Endodermal cell (in vitro differentiated cells): ENCODE measurements at places on chromosomes 12 and 14. TPM values are rescaled to one million over a fixed set of nuclear protein-coding genes. Genes with fewer than 3 reads are reported as not detected.
A peak's percentile ranks its signal among the peaks of the same experiment; 100 is the strongest.

GRCh38 chr12:11663130-11663529 lies 13.7 kb downstream of the ETV6 start:
- DNase-seq: peak; percentile 33

GRCh38 chr12:44126806-44127205 lies 290.9 kb downstream of the TMEM117 start:
- DNase-seq: no peak

GRCh38 chr12:52645982-52646381 lies 6.0 kb downstream of the KRT2 start:
- DNase-seq: peak; percentile 40

DNA sequence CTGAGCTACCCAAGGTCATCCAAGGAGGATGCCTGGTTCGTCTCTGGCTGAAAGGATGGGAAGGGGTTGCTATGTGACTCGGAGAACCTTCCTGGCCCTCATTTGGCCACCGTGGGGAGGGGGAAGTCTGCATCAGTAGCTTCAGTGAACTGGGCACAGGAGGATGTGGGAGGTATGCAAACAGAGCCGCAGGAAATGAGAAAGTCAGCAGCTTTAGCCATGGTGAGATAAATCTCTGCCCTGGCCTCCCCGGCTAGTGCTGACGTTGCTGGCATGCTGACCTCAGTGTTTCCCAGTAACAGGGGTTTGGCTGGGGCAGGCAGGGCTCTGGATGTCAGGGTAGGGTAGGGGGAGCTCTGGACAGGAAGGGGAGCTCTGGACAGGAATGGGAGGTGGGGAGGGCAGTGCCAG lies 2.3 kb upstream of the CEBPE start:
- DNase-seq: peak; percentile 69

- DNase-seq: no peak
Measured at GRCh38 chr12:15346488-15346887, 24.2 kb downstream of the PTPRO start.

- DNase-seq: peak; percentile 31
Measured at GRCh38 chr14:64937821-64938193, 4.7 kb downstream of the GPX2 start.

DNA sequence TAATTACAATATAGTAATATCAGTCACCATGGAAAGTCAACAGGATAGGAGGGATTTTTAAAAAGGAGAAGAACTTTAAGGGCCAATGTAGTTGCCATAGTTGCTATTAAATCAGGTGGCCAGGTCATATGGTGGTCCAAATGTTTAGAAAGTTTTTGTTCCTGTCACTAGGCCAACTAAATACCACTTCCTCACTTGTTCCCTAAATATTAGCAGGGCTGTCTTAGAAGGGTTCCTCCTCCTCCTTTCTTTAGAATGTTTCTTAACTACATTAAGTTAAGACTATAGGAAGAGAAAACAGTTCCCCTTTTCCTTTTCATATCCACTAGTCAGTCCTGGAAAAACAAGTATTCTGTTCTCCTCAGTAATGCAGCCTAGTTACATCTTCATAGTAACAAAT lies 50.3 kb downstream of the MON2 start:
- no peak for DNase-seq

DNA sequence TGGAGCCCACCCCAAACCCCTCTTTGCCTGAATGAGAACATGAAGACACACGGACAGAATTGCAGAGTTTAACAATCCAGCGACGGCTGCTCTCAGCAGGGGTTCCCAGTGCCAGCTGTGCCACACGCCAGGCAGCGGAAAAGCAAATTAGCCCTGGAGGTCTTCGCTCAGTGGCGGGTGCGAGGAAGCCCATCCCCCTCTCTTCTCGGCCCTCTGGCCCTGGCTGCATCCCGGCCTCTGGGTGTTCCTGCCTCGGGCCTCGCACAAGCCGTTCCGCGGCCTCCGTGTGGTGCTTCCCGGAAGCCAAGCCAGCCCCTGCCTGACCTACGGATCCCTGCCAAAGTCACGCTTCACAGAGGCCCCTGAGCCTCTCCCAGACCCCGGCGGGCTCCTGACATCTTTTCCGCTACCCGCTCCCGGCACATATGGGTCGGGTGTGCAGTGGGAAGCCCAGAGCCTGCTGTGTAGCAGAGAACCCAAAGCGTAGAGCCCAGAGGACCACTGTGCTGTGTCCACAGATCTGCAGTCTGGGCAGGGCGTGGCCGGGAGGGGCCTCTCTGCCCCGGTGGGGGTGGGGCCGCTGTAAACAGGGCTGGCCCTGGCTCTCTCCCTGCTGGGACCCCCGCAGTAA lies 70.7 kb upstream of the GALNT9 start:
- no peak for DNase-seq

DNA sequence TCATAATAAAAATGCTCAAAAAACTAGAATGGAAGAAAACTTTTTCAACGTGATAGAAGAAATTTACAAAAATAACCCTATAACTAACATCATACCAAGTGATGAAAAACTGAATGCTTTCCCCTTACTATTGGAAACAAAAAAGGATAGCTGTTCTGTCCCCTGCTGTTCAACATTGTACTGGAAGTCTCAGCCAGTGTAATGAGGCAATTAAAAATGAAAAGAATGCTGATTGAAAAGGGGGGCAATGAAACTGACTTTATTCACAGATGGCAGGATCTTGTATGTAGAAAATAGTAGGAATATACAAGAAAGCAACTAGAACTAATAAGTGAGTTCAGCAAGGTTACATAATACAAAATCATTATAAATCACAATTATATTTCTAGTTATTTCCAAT lies 337.9 kb upstream of the KITLG start:
- no peak for DNase-seq

- peak; percentile 35 for DNase-seq
Measured at GRCh38 chr14:104388541-104389325, 190.8 kb upstream of the C14orf180 start.

DNA sequence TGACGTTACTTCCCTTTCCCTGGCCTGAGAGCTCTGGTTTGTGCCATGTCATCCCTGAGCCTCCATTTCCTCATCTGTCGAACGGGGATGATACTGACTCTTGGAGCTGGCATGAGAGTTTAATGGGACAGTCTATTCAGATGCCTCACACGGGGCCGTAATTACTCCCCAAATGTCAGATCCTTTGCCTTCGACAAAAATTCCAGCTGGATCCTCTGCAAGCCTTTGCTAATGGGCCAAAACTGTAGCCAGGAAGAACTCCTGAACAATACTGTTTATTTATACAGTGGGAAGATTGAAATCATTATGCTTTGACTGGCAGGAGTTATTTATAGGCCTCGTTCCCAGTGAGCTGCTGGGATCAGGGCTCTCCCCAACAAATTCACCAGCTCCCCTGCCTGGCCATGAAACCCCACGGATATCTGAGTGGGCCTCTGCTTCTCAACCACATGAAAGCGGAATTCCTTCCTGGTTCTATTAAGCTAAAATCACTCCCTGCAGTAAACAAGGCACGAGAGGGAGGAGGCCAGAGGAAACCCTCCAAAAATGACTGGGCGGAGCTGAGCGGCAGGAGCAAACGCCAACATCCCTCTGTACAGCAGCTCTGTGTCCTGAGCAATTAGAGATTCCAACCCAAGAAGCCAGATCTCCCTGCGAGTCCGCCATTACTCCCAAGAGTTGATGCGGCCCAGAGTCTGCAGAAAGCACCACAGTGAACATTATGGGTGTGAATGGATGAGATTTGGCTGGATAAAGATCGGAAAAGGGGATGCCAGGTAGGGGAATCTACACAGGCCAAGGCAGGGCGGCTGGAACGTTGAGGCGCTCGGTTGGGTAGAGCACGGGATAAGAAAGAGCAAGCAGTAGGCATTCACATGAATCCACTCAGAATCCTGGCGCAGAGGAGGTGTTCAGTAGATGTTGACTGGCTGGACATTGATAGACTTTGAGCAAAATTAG lies 326.1 kb downstream of the BCL11B start:
- peak; percentile 22 for DNase-seq

DNA sequence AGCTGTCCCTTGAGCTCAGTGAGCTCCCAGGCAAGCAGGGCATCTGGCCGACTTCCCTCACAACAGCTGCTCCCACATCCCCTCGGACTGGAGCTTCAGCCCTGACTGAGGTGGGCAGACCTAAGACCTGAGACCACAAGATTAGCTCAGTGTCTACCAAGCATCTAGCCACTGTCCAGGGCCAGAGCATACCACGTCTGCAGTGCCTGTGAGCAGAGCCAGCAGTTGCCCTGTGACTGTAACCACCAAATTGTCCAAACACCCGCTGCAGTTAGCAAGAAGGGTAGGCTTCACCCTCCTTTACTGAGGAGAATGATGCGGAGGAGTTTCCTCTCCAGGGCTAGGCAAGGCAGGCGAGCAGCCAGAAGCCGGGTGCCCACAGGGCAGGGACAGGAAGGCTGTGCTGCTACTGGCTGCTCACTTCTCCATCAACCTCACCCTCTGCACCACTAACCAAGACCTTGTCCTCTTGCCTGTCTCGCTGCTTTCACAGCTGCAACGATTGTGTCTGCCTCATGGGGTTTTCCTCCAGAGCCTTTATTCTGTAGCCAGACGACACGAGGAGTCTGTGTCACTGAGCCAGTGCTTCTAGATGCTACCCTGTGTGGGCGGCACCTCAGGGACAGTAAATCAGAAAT lies 53.9 kb downstream of the ANAPC7 start:
- no peak for DNase-seq

DNA sequence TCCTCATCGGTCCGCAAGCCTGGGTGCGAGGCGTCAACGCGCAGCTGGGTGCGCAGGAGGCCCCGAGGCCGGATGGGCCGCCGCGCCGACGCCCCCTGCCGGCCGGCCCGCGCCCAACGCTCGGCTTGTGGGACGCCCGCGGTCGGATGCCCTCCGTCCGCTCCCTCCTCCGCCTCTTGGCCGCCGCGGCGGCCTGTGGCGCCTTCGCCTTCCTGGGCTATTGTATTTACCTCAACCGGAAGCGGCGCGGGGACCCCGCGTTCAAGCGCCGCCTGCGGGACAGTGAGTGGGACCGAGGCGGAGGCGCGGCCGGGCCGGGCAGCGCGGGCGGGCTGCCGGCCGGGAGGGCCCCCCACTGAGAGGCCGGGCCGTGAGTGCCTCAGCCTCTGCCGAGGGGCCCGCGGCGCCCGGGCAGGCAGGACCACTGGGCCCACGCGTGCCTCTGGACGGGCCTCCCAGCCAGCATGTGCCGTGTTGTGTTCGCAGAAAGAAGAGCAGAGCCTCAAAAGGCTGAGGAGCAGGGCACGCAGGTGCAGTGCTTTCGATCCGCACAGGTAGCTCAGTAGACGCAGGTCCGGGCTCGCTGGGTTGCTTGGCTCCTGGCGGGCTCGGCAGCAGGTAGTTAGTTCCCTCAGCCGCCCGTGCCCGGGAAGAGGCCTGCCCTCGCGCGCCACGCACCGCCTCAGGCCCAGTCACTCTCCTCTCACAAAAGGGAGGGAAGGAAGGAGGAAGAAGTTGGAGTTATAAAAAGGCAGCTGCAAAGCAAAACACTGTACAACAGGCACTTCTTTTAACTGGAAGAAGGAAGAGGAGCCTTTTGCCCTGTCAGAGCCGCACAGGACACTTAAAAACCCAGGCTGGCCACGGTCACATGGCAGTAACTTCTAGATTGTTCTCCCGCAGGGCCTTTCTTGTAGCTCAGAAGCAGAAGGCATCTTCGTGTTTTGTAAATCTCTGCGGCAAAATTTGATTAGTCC lies at the start of gene TOMM20L:
TSS of gene TOMM20L (plus strand) at position 119 of the 977 bp plus-strand sequence. CDS start at position 147, 28 bp downstream.
- DNase-seq: peak; percentile 95

DNA sequence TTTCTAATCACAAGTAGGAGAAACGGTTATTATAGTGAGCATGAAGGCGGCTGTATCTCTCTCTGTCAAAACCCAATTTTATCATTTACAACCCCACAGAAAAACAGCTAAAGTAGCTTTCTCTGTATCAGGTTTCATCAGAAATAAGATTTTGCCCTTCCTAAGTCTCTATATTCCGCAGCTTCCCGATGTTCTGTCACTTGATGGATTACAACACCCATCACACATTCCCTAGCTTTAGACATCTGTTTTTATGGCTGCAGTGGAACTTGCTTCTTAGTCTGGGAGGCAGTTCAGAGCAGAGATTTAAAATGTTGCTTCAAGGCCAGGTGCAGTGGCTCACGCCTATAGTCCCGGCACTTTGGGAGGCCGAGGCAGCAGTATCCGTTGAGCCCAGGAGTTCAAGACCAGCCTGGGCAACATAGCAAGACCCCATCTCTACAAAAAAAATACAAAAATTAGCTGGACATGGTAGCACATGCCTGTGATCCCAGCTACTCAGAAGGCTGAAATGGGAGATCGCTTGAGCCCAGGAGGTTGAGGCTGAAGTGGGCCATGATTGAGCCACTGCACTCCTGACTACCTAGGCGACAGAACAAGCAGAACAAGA lies 27.6 kb upstream of the FOXN3 start:
- DNase-seq: no peak

DNA sequence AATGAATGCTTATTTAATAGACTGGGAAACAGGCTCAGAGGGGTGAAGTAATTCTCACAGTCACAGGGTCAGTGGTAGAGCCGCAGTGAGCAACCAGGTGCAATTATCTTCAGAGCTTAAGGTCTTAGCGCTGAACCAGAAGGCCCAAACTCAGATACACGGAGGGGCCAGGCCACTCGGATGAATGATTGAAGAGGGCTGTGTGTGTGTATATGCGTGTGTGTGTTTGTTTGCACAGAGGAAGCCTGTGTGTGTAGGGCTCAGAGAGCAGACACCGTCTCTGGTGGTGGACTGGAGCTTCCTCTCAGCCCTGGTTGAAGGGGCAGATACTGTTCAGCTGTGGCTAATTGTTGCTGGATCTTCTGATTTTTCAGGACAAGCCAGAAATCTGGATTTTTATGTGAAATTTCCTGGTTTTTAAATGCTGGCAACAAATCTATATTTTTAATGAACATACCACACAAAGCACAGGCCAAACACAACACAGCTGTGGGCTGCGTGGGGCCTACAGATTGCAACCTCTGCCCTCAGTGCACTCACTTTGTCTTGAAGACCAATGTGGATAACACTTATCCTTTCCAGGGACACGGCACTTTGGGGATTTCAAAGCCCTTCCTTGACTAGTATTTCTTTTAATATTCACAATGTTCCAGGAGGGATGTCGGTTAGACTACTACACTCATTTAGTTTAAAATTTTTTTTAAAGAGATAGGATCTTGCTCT lies 94.5 kb upstream of the NRXN3 start:
- DNase-seq: peak; percentile 27

DNA sequence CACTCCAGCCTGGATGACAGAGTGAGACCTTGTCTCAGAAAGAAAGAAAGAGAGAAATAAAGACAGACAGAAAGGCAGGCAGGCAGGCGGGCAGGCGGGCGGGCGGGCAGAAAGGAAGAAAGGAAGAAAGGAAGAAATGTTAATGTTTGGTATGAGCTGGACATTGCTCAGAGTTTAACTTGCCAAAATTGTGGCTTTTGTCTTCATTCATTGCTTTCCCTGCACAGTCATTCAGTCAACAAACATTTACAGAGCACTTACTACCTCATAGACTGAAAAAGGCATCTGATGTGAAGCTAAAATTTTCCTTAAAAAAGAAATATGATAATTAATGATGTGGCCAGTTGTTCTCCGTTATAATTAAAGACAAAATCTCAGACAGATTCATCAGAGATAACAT lies 247.1 kb downstream of the SPTSSA start:
- no peak for DNase-seq

Gene ALX1
- 1.3 TPM in 2 replicates for total RNA-seq

Gene LBHD2
- total RNA-seq: not detected in 2 replicates

Gene OTX2
- 321 and 329 TPM in 2 replicates for total RNA-seq

Gene CDKN1B
- total RNA-seq: 63.9 and 68.1 TPM in 2 replicates

Gene ENDOU
- not detected in 3 replicates for total RNA-seq
